ENCODE measurements at places on chromosomes 12 and 14.
A peak's percentile ranks its signal among the peaks of the same experiment; 100 is the strongest.

GRCh38 chr12:53097564-53098353, at the start of gene IGFBP6:
IGFBP6 (plus strand) TSS chr12:53097667; CDS start chr12:53097718, 51 bp downstream.
- DNase-seq: peak; percentile 53

DNA sequence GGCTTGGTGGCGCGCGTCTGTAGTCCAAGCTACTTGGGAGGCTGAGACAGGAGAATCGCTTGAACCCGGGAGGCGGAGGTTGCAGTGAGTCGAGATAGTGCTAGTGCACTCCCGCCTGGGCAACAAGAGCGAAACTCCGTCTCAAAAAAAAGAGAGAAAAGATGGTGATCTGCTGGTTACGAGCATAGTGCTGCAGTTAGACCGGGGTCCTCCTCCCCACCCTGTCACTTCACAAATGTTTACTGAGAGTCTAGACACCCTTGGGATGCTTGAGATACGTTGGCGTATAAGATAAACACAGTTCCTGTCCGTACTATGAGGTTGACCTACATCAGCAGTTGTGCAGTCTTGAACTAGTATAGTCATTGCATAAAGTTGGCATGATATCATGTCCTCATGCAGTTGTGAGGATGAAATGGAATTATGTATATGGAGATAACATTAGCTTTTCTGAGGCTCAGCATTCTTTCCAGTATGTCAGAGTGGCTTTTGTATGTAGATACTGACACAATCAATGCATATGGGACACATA, 787 bp downstream of the ACAD10 start:
- DNase-seq: no peak

GRCh38 chr14:93047661-93048060, 68.1 kb downstream of the ITPK1 start:
- no peak for DNase-seq

DNA sequence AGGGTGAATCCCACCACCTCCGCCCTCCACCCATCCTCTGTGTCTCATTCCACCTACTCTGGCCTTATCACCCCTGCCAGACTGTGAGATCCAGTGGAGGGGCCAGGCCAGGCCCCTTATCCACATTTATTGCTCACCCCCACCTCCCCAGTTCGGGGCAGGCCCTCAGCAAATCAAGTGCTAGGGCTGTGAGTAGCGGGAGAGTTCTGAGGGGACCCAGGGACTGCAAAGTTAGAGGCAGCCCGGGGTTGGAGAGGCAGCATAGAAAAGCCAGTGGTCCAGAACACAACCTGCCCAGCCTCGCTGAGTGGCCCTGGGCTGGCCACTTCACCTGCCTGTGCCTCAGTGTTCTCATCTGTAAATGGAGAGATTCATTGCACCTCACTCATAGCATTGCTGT, 27.2 kb upstream of the ACTN1 start:
- DNase-seq: no peak

GRCh38 chr12:39587225-39587624, 32.4 kb downstream of the ABCD2 start:
- DNase-seq: no peak

GRCh38 chr12:132646850-132647249, 28.3 kb downstream of the P2RX2 start:
- no peak for DNase-seq
